Calu3 (cell line): ENCODE measurements at places on chromosomes 5 and 9. TPM values are rescaled to one million over a fixed set of nuclear protein-coding genes. Genes with fewer than 3 reads are reported as not detected.

DNA sequence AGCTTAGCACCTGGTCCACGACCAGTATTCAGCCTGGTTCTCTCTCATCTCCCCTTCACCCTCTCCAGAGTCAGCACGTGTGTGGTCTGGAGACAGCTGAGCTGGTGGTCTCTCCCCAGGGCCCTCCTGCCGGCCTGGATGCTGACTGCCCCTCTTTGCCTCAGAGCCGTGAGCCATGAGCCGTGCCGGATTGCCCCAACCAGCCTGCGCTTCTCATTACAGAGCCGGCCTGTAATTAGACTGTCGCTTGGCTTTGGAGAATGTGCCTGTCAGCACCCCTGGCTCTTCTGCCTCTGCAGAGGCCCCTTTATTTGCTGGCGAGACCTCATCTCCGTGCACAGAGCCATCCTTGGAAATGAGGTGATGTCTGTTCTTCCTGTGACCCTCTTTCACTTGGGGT is 118.7 kb upstream of the BOD1 start:
- no peak overlapping the region for H3K27ac ChIP-seq
- DNase-seq, result no peak
- H3K4me3 ChIP-seq, result no peak overlapping the region

- peak overlapping the region; percentile 6 for H3K4me3 ChIP-seq
- H3K27me3 ChIP-seq, result no peaks in the 10 kb centered on the region
- no peak for DNase-seq
- peaks cover 20% of the 10 kb centered on the region for H3K4me1 ChIP-seq
These were observed 32.4 kb downstream of the TLE1 start for GRCh38 chr9:81656871-81657337.

DNA sequence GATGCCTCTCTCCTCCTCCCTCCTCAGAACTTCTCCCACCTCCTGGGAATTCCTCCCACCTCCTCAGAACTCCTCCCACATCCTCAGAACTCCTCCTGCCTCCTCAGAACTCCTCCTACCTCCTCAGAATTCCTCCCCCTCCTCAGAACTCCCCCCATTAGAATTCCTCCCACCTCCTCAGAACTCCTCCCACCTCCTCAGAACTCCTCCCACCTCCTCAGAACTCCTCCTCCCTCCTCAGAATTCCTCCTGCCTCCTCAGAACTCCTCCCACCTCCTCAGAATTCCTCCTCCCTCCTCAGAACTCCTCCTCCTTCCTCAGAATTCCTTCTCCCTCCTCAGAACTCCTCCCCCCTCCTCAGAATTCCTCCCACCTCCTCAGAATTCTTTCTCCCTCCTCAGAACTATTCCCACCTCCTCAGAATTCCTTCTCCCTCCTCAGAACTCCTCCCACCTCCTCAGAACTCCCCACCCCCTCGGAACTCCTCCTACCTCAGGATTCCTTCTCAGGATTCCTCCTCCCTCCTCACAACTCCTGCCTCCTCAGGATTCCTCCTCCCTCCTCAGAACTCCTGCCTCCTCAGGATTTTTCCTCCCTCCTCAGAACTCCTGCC is 23.9 kb downstream of the SLC46A2 start:
- H3K27ac ChIP-seq, result no peak overlapping the region
- no peaks in the 10 kb centered on the region for H3K27me3 ChIP-seq
- H3K36me3 ChIP-seq, result no peaks in the 10 kb centered on the region
- H3K4me3 ChIP-seq, result no peak overlapping the region
- H3K4me1 ChIP-seq, result no peaks in the 10 kb centered on the region

GRCh38 chr9:85872463-85872862 is 68.5 kb upstream of the NAA35 start:
- DNase-seq, result no peak
- no peaks in the 10 kb centered on the region for H3K27me3 ChIP-seq
- no peak overlapping the region for H3K4me3 ChIP-seq
- H3K4me1 ChIP-seq, result no peaks in the 10 kb centered on the region
- H3K27ac ChIP-seq, result no peak overlapping the region

DNA sequence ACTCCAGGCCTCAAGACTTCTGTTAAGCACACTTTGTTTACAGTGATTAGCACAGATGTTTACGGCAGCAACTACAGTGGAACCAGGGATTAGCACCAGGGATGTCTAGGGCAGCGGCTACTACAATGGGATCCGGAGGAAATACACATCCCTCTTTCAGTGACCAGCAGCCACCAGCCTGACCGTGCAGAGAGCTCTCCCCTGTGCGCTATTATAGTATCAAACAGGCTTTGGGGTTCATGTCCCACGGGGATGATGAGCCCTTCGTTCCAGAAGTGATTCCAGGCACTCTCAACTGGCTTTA is 21.5 kb downstream of the GFPT2 start:
- H3K36me3 ChIP-seq, result peaks cover 5% of the 10 kb centered on the region
- H3K27ac ChIP-seq, result no peak overlapping the region
- peak overlapping the region; percentile 12 for H3K4me3 ChIP-seq
- H3K27me3 ChIP-seq, result peaks cover 11% of the 10 kb centered on the region

GRCh38 chr9:127244609-127245601 is 19.7 kb upstream of the GARNL3 start:
- H3K27ac ChIP-seq, result peak overlapping the region; percentile 88
- H3K4me1 ChIP-seq, result peaks cover 7% of the 10 kb centered on the region
- no peaks in the 10 kb centered on the region for H3K27me3 ChIP-seq
- H3K36me3 ChIP-seq, result peaks cover 9% of the 10 kb centered on the region
- peak; percentile 93 for DNase-seq

THBS4 gene
- total RNA-seq, result 0.52 and 1.3 TPM in 2 replicates

EGR1 gene
- total RNA-seq, result 97.0 TPM in 2 replicates

DNA sequence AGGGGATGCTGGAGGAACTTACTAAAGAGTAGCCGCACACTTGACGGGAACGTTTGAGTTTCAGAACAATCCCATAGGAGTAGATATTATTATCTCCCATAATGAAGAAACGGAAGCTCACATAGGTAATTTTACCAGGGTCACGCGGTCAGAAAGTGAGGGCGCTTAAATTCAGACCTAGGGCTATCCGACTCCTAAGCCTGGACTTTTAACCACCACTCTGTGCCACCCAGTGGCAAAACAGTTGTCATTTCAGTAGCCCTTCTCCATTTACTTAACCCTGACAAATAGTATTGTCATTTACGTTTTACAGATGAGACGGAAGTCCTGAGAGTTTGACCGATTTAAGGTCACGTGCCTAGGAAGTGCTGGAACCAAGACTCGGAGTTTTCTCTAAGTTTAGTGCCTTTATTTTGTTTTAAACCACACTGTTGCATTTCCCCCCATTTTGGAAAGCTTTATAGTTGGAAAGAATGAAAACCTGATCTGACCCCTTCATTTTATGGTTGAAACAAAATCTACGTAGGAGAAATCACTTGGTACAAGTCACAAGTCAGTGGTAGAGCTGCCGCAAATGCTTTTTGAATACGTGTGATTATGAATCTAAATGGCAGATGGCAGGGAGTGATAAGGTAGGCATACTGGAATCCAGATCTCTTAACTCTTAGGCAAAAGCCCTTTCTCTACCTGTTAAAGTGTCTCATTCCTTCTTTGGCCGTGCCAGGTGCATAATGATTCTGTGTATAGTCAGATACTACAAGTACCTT is 650 bp downstream of the MRRF start:
- peak; percentile 5 for DNase-seq
- H3K27me3 ChIP-seq, result no peaks in the 10 kb centered on the region
- peak overlapping the region; percentile 90 for H3K4me3 ChIP-seq
- peak overlapping the region; percentile 96 for H3K27ac ChIP-seq

GHR gene
- 0.45 and 0.69 TPM in 2 replicates for total RNA-seq

DNA sequence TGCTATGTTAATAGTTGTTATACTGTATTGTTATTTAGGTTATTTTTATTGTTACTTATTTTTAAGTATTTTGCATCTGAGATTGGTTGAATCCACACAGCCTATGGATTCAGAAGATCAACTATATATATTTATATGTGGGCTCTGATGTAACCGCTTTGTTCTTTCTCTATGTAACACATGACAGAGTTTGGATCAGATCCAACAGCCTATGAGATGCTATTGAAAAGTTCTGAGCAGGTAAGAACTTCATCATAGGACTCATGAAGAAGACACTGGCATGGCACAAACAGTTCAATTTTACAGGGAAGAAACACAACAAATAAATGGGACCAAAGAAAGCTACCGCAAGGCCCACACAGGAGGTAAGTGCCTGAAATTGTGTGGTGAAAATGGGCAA is 93.4 kb downstream of the GNAQ start:
- H3K27ac ChIP-seq, result no peak overlapping the region
- H3K4me1 ChIP-seq, result peaks cover 9% of the 10 kb centered on the region
- H3K36me3 ChIP-seq, result no peaks in the 10 kb centered on the region

JAK2 gene
- 6.3 and 9.2 TPM in 2 replicates for total RNA-seq

FOXD4L4 gene
- 1.5 and 1.8 TPM in 2 replicates for total RNA-seq

GRXCR2 gene
- total RNA-seq, result not detected in 2 replicates

GRCh38 chr9:130092910-130093309 is 39.2 kb downstream of the GPR107 start:
- DNase-seq, result no peak
- peaks cover 20% of the 10 kb centered on the region for H3K36me3 ChIP-seq
- no peak overlapping the region for H3K27ac ChIP-seq

DNA sequence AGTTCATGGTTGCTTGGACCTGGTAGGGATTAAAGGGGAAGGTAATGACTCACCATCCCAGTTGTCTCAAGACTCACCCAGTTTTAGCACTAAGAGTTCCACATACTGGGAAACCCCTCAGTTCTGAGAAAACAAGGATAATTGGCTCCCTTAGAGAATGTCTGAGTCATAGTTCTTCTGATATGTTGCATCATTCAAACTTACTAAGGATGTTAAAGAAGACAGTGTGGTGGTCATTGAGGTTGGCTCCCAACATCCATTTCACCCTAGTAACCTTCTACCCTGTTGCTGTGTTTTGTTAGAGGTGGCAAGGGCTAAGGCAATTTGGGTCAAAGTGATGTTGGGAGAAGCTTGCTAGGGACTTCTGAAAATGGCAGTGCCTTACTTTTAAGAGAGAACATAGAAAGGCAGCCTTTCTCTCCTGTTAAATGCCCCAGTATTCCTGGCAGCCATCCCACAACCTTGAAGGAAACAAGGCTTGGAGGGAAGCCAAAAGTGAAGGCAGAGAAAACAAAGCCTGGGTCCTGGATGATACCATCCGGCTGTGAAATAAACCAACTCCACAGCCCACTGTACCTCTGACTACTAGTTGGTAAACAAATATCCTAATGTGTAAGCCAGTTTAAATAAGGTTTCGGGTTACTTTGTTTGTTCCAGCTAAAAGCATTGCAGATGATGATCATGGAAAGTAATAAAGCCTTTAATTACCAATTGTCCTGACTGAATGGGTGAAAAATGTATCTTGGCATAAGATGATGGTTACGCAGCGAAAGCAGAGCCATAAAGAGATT is 80.4 kb upstream of the ADAMTSL1 start:
- peaks cover 8% of the 10 kb centered on the region for H3K36me3 ChIP-seq
- peaks cover 18% of the 10 kb centered on the region for H3K4me1 ChIP-seq
- H3K27ac ChIP-seq, result peak overlapping the region; percentile 79
- no peaks in the 10 kb centered on the region for H3K27me3 ChIP-seq

DNA sequence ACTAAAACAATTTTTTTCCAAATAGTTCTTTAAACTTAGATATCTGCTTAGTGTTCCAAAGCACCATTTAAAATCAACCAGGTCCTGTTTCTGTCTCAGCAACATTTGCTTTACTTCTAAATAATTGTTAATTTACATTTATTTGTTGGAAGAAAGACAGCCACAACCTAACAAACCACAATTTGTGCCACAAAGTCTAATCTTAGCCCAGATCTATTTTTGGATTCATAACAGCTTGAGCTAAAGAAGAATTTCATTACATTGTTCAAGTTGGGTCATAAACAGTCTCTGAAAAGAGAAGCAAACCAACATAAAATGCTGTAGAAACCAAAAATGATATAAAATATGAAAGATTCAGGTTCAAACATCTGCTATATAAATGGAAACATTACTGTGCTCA is 24.4 kb downstream of the MLLT3 start:
- H3K27ac ChIP-seq, result no peak overlapping the region
- no peak overlapping the region for H3K4me3 ChIP-seq
- peaks cover 7% of the 10 kb centered on the region for H3K4me1 ChIP-seq
- no peaks in the 10 kb centered on the region for H3K27me3 ChIP-seq

- no peak overlapping the region for H3K4me3 ChIP-seq
- H3K36me3 ChIP-seq, result peaks cover 36% of the 10 kb centered on the region
- no peak for DNase-seq
- H3K27me3 ChIP-seq, result no peaks in the 10 kb centered on the region
- no peak overlapping the region for H3K27ac ChIP-seq
These were observed 41.9 kb downstream of the CDK7 start for GRCh38 chr5:69276422-69277174.

WNK2 gene
- 81.2 and 85.7 TPM in 2 replicates for total RNA-seq

GRCh38 chr9:122039234-122039633 is 53.9 kb downstream of the TTLL11 start:
- no peak overlapping the region for H3K4me3 ChIP-seq
- no peaks in the 10 kb centered on the region for H3K4me1 ChIP-seq
- no peaks in the 10 kb centered on the region for H3K27me3 ChIP-seq
- no peaks in the 10 kb centered on the region for H3K36me3 ChIP-seq

DNA sequence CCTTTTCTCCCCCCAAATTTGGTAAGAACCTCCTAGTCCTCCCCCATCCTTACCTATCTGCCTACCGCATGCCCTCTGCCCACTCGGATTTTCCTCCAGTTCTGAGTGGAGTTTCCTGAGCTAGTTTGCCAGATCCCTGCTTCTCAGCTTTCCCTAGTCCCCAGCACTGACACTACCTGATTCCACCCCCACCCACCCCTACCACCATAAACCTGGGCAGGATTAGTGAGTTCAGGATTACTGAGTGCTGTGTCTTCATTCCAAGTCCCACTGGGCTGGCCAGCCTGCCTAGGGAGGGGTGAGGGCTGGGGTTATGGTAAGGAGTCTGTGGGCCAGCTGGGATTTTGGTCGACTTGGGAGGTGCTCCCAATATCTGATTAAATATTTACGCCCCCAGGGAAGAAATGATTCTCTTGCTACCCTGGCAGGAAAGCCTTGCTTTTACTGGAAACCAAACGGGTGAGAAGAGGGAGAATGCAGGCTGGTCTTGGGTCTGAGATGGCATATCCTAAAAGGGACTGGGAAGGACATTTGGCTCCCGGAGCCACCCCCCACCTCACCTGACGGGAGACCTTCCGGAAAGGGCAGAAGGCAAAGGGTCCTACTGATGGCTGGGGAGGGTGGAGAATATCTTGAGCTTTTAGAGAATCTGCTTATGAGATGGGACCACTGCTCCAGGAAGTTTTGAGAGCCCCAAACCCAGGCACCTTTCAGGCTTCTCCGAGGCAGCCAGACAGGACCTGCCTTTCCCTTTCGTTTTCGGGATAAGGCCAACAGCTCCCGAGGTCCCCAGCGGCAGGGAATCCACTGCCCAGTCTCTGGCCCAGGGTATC is 3.7 kb downstream of the PITX1 start:
- H3K4me1 ChIP-seq, result peaks cover 25% of the 10 kb centered on the region
- peak overlapping the region; percentile 46 for H3K27ac ChIP-seq
- peak overlapping the region; percentile 88 for H3K4me3 ChIP-seq

AQP3 gene
- 4.6 and 10.4 TPM in 2 replicates for total RNA-seq

HSPB3 gene
- not detected in 2 replicates for total RNA-seq

- no peak for DNase-seq
- H3K4me3 ChIP-seq, result no peak overlapping the region
- peaks cover 64% of the 10 kb centered on the region for H3K27me3 ChIP-seq
- H3K4me1 ChIP-seq, result no peaks in the 10 kb centered on the region
- no peaks in the 10 kb centered on the region for H3K36me3 ChIP-seq
These were observed 45.9 kb downstream of the BARX1 start for GRCh38 chr9:93909242-93909616.
